Stimulated activated CD4-positive, alpha-beta T cell treated with anti-CD3 and anti-CD28 coated beads, Interleukin-1b, Interleukin-23, amount 100 ng/mL, for 1 hour (primary cell): ENCODE measurements at places on chromosomes 12 and 14.

DNA sequence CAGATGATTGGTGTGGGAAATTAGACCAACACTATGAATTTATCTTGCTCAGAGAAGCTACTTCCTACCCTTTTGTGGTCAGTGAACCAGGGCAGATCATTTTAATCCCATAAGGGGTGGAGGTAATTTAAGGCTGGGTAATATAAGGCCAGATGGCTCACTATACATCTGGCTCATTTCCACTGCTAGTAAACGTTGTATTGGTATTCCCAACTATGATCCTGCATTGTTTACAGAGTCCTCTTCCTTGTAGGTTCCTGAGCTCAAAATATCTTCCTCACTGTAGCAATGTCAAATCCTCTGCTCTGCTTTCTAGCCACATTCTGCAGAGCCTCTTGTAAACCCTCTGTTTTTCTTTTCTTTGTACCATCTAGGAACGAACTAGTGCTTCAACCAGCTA is 93.0 kb upstream of the MGAT4C start:
- no peak for DNase-seq

DNA sequence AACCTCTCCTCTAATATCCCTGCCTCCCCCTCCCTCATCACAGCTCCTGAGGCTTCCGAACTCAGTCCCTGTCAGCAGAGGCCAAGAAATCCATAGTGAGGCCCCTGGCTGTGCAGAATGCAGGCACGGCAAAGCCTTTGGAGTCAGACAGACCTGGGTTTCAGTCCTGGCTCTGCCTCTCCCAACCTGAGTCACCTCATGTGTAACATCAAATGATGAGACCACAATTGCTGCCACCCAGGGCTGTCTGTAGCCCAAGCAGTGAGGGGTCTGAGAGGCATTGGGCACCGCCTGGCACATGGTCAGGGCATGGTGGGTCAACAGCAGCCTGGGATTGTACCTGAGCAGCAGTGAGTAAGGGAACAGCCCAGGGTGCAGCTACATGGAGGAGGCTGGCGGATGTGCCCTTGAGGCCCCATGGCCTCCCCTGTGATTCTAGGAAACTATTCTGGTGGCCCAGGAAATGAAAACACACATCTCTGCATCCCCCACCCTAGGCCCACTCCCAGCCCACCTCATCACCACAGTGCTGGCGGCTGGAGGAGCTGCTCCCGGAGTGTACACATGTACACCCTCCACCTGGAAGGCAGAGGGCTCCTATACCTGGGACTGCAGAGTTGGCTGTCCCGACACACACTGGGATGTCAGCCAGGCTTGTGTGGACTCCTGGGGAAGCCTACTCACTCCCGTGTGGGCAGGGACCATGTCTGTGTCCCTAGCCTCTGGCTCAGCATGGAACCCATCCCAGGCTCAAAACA is 7.7 kb downstream of the ANKRD33 start:
- no peak for DNase-seq

GRCh38 chr12:62335796-62336195 is 75.6 kb downstream of the USP15 start:
- DNase-seq, result no peak

DNA sequence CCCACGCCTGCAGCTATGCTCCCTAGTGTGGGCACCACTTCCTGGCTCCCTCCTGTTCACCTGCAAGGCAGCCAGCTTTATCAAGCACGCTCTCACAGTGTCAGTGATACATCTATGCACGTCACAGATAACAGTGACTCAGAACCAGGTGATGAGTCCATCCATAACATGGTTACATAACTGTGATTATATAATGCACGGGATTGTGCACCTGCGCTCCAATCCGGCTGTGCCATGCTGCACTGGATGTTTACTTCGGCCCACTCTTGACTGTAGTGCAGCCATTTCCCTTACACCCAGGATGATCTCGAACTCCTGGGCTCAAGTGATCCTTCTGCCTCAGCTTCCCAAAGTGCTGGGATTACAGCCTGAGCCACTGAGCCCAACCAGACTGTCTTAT is 38.4 kb upstream of the CEP83 start:
- no peak for DNase-seq

- no peak for DNase-seq
Observed at GRCh38 chr14:74582910-74583581, 29.0 kb downstream of the LTBP2 start.

DNA sequence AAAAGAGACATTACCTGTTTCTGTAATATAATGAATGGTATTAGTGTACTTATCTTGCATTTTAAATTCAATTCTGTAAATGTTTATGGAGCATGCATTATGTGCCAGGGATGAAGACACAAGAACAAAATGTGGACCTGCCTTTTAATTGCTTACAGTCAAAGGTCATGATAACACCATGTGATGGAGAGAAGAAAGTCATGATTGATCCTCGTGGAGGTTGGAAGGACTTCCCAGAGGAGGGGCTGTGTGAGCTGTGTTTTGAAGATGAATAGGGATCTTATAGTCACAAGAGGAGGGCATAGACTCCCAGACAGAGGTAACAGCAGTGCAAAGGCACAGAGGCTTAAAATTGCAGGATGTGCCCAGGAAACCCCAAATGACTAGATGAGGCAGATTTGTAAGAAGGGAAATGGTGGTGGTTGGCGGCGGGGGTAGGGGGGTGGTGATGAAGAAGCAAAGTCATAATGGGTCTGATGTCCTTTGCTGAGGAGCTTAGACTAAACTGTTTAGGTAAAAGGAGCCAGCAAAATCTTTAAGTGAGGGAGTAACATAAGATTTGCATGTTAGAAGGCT is 151.5 kb downstream of the PRKCH start:
- DNase-seq, result no peak

DNA sequence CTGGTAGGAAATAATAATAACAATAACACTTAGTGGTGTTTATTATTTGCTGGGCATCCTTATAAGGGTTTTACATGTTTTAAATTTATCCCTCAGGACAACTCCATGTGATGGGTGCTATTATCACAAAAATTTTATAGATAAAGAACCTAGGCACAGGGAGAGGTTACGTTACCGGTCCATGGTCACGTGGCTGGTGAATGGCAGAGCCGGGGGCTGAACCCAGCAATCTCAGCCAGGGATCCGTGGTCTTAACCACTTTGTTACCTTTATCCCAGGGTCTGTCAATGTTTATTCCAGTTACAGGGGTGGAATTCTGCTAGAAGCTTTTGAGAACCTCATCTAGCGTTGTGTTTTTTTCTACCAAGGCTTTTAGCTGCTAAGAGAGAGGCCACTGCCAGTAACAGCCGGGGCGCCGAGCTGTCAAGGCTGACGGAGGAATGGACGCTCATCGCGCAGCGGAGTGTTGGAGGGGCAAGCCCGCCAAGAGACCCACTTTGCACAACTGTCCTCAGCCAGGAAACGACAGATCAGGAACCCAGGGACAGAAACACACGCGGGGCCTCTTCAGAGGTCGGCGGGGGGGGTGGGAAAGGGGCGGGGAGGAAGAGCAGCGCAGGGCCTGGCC is 418 bp downstream of the AMN1 start:
- no peak for DNase-seq

DNA sequence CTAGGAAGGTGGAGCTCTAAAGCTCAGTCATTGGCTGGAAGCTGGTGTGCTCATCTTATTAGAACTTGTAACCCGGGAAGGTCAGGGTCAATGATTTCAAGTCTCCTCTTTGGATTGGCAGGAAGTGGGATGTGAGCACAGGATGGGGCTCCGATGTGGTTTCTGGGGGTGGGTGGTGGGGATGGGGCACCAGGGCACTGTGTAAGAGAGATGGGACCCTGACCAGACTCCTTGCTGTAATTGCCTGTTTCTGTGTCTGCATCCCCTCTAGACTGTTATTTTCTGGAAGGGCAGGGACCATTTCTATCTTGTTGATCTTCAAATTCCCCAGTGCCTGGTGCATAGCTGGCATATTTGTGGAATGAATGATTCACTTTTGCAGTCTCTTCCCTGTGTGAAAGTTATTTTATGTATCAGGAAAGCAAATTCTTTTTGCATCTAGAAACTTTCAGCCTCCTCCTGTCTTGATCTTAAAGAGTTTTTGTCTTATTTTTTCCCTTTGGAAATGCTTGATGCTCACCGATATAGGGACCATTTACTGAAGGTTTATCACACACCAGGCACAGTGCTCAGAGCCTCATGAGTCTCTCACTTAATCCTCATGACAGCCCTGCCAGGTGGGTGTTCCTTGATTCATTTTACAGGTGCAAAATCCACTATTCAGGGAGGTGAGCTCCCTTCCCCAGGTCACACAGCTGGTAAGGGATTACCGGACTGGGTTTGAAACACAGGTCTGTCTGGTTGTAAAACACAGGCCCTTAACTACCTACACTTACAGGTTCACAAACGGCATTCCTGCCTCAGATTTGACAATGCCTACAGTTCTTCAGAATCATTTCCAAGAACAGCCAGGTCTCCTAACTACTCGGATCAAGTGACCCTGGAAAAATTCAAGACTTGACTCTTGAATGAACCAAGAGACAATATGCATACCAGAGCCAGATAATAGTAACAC is 86.9 kb upstream of the IGF1 start:
- DNase-seq, result no peak

DNA sequence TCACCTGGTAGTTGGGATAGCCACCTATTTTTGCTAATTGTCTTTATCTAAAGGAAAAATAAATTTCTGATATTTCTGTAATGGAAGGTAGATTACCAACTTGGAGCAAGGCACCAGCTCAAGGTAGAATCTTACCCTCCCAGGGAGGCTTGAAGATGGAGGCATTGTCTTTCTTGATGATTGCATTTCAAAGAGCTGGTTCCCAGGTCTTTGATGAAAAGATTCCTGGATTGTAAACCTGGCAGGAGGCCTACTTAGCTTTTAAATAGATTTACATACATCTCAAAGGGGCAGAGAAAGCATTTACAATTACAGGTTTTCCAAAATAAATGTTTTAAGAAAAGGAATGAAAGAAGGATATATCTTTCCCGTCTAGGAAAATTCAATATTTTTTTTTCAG is 729.2 kb downstream of the LRFN5 start:
- no peak for DNase-seq

- no peak for DNase-seq
Observed at GRCh38 chr14:72855913-72856312, 38.0 kb downstream of the DPF3 start.

GRCh38 chr14:83421711-83422110 is 1888.1 kb upstream of the SEL1L start:
- no peak for DNase-seq

DNA sequence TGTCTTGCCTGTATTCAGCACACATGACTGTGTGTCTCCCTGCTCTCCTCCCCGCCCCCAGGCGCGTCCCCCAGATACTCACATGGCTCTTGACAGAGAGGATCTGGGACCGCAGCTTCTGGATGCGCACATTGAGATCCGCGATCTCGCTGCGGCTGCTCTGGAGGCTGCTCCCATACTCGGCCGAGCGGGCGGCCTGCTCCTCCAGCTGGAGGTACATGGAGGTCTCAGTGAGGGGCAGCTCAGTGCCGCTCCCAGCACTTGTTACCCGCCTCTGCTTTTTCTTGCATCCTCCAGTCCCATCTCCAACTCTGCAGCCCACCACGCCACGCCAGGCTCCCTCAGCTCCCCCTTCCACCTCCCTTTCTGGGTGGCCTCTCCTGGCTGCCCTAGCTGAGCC is 18.9 kb downstream of the KRT80 start:
- DNase-seq, result no peak

GRCh38 chr14:97218691-97219430 is 421.7 kb downstream of the VRK1 start:
- no peak for DNase-seq

- DNase-seq, result no peak
Observed at GRCh38 chr12:4106621-4107020, 166.9 kb upstream of the CCND2 start.

DNA sequence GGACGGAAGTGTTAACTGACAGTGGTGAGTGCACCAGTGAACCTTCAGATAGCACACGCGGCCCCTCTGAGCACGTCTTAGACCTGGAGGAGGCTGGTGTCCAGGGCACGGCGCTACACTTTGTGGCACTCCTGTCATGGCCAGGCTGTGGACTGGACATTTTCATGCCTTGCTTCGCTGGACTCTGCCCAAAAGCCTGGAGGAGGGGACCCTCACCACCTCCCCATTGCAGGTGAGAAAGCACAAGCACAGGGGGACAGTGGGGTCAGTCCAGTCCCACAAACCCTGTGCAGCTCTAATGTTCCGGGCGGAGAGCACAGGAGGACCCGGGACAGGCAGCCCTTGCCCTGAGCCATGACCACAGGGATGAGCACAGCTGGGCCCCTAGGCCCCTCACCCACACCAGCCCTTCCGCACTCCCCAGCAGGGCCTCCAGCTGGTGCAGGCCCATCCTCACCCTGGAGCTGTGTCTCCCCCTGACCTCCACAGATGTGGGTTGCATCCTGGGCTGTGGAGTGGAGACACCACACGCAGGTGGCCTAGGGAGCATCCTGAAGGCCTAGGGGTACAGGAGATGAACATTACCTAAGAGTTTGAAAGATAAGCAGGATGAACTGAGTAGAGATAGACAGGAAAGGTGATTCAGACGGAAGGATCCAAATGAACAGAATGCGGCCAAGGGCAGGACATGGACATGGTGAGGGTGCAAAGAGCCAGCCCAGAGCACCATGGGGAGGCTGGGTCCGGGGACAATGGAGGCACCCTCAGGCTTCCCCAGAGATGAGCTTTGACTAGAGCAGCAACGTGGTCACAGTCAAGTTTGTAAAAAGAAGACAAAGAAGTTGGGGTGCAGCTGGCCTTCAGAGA is 132.8 kb downstream of the BCL11B start:
- no peak for DNase-seq

DNA sequence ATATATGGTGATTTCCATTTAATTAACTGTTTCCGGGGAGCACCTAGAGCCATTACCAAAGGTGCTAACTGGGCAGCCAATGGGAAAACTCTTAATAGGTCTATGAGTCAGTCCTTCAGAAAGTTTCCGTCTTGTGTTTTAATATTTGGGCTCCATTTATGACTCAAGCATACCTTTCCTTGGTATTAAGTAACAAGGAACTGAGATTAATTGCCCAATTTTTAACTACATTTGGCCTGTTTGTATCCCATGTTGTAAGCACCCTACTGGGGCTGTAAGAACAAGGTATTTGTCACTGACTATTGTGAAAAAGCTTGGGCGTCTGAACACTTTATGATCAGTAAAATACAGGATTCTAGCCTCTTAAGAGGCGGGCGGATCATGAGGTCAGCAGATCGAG is 62.8 kb upstream of the FOXN3 start:
- DNase-seq, result no peak

- no peak for DNase-seq
Observed at GRCh38 chr14:95711476-95712176, 2.3 kb downstream of the TCL1A start.

DNA sequence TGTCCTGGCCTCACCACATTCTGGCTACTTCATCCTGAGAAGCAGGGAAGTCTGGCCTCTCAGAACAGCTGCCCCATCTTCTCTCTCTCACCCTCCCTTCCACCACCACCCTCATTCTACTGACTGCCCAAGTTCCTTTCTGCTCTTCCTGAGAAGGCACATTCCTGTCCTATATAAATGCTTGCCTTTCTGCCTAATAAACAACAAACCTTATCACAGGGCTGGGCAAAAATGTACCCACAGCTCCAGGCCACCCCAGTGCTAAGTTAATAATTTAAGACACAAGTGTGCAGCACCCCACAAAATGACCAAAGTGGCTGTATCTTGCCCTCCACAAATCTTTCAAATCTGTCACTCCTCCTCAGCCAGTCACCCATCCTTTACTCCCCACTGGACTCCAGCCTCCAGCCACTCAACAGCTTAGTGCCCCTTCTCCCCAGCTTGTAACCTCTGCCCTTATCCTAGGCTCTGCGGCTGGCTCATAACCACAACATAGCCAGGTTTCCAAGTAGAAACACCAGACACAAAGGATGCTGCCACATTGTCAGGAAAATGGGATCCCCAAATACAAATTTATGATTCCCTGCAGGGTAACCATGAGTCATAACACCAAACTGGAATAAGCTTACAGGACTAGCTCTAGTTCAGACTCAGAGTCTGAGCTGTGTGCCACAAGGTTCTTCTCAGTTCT is 15.0 kb downstream of the OXA1L start:
- DNase-seq, result no peak
